ENCODE measurements at places on chromosomes 2 and 18.
A peak's percentile ranks its signal among the peaks of the same experiment; 100 is the strongest.

GRCh38 chr2:60216452-60216995 is 336.9 kb downstream of the BCL11A start:
- DNase-seq, result no peak

- DNase-seq, result peak; percentile 78
These were observed 1.5 kb downstream of the SLC39A10 start for GRCh38 chr2:195658541-195658890.

- DNase-seq, result no peak
These were observed 533.1 kb downstream of the RNF144A start for GRCh38 chr2:7450188-7450832.

- DNase-seq, result no peak
These were observed 309.2 kb downstream of the AGAP1 start for GRCh38 chr2:235803028-235803427.

GRCh38 chr18:32389191-32389590 is 81.5 kb downstream of the GAREM1 start:
- no peak for DNase-seq

GRCh38 chr18:615092-615521 is 18.3 kb downstream of the CLUL1 start:
- no peak for DNase-seq

GRCh38 chr18:77267969-77268368 is 18.3 kb downstream of the GALR1 start:
- DNase-seq, result no peak

DNA sequence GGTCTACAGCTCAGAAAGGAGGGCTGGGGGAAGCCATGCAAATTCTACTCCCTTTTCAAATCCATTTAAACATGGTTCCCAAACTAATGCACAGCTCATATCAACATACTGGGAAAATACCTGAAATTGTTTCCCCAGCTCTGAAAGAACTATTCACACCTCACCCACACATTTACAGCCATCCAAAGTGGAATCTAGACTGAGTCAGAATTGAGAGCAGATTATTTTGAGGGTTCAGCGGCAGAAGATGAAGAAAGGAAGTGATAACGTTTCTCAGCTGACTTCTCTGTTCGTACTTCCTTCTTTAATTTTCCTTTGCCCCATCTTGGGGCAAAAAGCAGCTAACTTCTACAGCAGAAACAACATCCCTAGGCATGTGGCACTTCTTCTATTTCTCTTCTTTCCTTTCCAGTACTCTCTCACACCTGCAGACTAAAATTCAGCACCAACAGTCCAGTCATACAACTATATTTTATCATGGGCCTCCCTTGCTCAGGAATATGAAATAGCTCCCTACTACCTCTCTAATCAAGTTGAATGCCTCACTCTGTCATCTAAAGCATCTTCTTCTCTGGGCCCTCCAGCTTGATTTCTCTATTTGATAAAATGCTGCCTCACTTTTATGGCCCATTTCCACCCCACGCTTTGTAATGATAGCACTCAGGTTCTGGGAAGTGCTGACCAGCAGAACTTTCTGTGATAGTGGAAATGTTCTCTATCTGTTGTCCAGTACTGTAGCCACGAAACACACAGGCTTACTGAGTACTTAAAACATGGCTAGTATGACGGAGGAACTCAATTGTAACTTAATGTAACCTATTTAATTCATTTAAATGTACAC is 35.9 kb downstream of the ARHGAP25 start:
- DNase-seq, result no peak

DNA sequence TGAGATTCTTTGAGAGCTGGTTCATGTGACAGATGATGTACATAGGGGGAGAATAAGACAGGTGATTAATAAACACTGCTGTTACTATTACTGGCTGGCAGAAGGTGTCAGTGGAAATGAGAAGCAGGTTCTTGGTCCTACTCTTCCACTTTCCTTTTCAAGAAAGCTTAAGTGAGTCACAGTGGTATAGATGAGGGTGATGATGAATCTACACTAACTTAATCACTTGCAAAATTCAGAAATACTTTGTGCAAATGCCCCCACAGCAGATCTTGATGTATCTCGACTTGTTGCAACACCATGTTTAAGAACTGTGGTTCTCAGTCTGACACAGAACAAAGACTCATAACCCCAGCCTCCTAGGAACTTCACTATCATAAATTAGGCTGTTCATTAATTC is 35.9 kb upstream of the MGAT5 start:
- peak; percentile 5 for DNase-seq

DNA sequence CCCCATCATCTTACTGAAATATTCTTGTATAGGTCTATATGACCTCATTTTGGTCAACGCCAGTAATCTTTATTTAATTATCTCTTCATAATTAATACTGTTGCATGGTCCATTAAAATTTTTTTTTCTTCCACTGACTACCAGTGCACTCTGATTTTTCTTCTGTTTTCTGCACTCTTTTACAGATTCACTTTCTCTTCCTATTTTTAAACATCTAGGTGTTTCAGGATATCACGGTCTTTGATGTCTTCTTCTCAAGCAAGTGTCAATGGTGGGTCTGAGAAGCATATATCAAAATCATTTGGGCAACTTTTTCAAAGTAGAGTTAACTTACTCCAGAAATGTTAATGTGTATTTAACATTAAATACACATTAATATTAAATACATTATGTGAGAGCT is 51.4 kb downstream of the CCDC141 start:
- no peak for DNase-seq

GRCh38 chr18:54117853-54118773 is 106.4 kb downstream of the MBD2 start:
- no peak for DNase-seq

- no peak for DNase-seq
These were observed 99.0 kb downstream of the L3MBTL4 start for GRCh38 chr18:6315517-6316331.

- DNase-seq, result no peak
These were observed 14.5 kb upstream of the ZBTB14 start for GRCh38 chr18:5309888-5310470.

GRCh38 chr2:127642706-127643438 is 3.1 kb upstream of the GPR17 start:
- no peak for DNase-seq

GRCh38 chr2:190792956-190793888 is 87.4 kb upstream of the GLS start:
- no peak for DNase-seq

DNA sequence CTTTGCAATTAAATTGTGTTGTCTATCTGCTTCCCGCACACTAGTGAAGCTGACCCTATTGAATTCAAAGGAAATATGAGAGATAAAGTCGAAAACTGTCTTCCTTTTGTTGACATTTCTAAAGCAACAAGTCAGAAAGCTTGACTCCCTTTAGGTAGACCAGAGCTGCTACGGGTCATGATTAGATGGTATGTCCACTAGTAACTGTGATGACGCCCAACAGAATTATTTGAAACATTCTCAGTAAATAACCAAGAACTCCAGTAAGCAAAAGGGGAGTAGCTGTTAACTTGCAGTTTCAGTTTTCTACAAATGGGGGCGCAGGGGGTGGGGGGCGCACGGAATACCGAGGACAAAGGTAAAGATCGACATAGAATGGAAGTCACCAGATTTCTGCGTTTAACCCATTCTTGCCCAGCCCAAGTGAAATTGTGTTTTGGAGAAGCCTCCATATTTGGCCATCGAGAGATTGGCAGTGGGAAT is 56.4 kb downstream of the CRIM1 start:
- peak; percentile 75 for DNase-seq

GRCh38 chr2:70647873-70648481 is 94.4 kb upstream of the TGFA start:
- DNase-seq, result peak; percentile 53

GRCh38 chr18:57208047-57208446 is 61.2 kb downstream of the BOD1L2 start:
- no peak for DNase-seq

- DNase-seq, result no peak
These were observed 36.7 kb downstream of the SLC9A4 start for GRCh38 chr2:102509749-102510148.

DNA sequence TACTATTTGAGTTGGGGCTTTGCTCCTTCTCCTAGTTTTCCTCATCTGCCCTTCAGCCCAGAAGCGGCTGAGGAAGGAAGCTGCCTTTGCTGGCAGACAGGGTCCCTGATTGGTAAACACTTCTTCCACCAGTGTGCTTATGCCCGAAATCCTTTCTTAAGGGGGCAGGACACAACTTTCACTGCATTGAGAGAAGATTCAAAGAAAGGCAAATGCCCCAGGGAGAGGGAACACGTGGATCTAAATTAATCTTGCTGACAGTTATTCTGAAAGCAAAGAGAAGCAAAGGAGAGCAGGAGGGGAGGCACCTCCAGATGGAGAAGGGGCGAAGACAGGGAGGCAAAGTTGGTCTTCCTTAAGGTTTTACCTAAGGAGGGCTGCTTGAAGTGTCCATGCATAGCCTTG is 92.1 kb upstream of the EFEMP1 start:
- DNase-seq, result no peak

Measured in EL (cell line).